ENCODE measurements at places on chromosomes 7 and 10. TPM values are rescaled to one million over a fixed set of nuclear protein-coding genes. Genes with fewer than 3 reads are reported as not detected.

PTPN12 gene
- 338 TPM for total RNA-seq

INPP5A gene
- total RNA-seq, result 37.0 TPM

CDHR1 gene
- 0.17 TPM for total RNA-seq

INA gene
- 0.31 TPM for total RNA-seq

PIK3AP1 gene
- 36.8 TPM for total RNA-seq

SUV39H2 gene
- total RNA-seq, result 7.7 TPM

CRHR2 gene
- 0.20 TPM for total RNA-seq

SOSTDC1 gene
- total RNA-seq, result 32.1 TPM

PIP gene
- 37.1 TPM for total RNA-seq

PON2 gene
- 174 TPM for total RNA-seq

C10orf62 gene
- 0.21 TPM for total RNA-seq

CCDC126 gene
- 21.9 TPM for total RNA-seq

GRCh38 chr10:69372126-69372980, 44.4 kb downstream of the TACR2 start:
- no peak for DNase-seq
- peaks cover 20% of the 10 kb centered on the region for H3K36me3 ChIP-seq
- no peak overlapping the region for H3K27ac ChIP-seq
- no peak overlapping the region for H3K4me3 ChIP-seq
- H3K27me3 ChIP-seq, result no peaks in the 10 kb centered on the region

- H3K27me3 ChIP-seq, result no peaks in the 10 kb centered on the region
- peak; percentile 77 for DNase-seq
- no peaks in the 10 kb centered on the region for H3K36me3 ChIP-seq
- H3K4me1 ChIP-seq, result peaks cover 2% of the 10 kb centered on the region
- peak overlapping the region; percentile 85 for H3K4me3 ChIP-seq
These were observed 719 bp downstream of the DPY19L1 start for GRCh38 chr7:35036361-35037171.

GRCh38 chr7:140084972-140085371, 22.2 kb upstream of the PARP12 start:
- peak; percentile 2 for DNase-seq
- no peak overlapping the region for H3K27ac ChIP-seq
- no peaks in the 10 kb centered on the region for H3K4me1 ChIP-seq
- H3K36me3 ChIP-seq, result peaks cover 7% of the 10 kb centered on the region

GRCh38 chr7:29588900-29589696, 25.5 kb downstream of the PRR15 start:
- H3K27me3 ChIP-seq, result no peaks in the 10 kb centered on the region
- DNase-seq, result peak; percentile 28
- H3K27ac ChIP-seq, result no peak overlapping the region

DNA sequence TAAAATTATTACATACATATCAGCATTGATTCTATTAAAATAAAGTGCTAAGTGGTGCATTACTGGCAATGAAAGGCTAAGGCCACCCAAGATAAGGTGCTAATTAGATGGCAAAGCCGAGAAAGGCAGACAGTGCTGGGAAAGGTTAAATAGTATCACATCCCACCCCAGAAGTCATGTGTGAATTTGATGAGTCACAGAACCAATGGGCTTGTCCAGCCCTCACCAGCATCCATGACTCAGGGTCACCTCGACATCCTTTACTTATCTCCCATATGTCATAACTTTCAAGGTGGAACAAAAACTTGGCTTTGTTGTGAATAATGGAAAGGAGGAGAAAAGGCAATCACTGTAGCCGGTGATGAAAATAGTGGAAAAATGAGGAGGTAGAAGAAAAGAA, 459.1 kb downstream of the PLXNA4 start:
- H3K4me1 ChIP-seq, result no peaks in the 10 kb centered on the region
- H3K27me3 ChIP-seq, result no peaks in the 10 kb centered on the region
- H3K36me3 ChIP-seq, result no peaks in the 10 kb centered on the region
- DNase-seq, result no peak
- H3K4me3 ChIP-seq, result no peak overlapping the region

GRCh38 chr7:130491841-130492522, at the start of gene MEST:
Gene MEST, plus strand, starts transcription at chr7:130492085. Its CDS starts 229 bp downstream, at chr7:130492314.
- H3K27me3 ChIP-seq, result no peaks in the 10 kb centered on the region
- no peaks in the 10 kb centered on the region for H3K4me1 ChIP-seq
- no peak within 1 kb of the TSS for H3K27ac ChIP-seq
- H3K4me3 ChIP-seq, result peak within 1 kb of the TSS; percentile 27
- no peaks in the 10 kb centered on the region for H3K36me3 ChIP-seq
- DNase-seq, result peak; percentile 83

DNA sequence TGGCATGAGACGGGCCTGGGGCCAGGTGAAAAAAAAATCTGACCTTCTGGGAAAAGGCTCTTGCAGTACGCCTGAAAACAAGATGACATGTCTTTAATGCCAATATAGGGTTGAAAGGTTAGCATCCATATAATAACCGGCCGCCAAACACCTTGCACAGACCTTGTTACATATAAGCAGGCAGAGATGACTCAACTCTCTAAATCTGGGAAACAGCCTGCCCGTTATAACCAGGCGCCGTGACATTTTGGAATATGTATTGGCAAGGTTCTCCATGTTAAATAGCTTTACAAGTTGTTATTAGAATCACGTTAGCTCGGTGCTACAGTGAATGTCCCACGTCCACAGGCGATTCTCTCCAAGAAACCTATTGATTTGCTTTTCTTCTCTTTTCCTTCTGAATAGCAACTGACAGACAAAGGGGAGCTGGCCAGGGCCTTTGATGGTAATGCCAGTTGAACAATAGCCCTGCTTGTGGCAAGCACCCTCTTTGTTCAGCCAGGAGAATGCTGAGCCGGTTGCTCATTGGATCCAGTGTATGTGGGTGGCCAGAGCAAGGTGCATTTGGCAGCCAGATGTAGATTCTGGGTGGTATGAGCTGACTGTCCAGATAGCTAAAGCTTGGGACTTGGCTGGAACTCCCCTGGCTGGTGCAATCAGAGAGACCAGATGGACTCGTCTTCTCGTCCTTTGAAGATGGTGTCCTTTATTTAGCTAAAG, 80.1 kb upstream of the AUTS2 start:
- H3K4me1 ChIP-seq, result no peaks in the 10 kb centered on the region
- no peak overlapping the region for H3K4me3 ChIP-seq
- no peaks in the 10 kb centered on the region for H3K36me3 ChIP-seq
- DNase-seq, result no peak
- no peak overlapping the region for H3K27ac ChIP-seq
- H3K27me3 ChIP-seq, result no peaks in the 10 kb centered on the region

DNA sequence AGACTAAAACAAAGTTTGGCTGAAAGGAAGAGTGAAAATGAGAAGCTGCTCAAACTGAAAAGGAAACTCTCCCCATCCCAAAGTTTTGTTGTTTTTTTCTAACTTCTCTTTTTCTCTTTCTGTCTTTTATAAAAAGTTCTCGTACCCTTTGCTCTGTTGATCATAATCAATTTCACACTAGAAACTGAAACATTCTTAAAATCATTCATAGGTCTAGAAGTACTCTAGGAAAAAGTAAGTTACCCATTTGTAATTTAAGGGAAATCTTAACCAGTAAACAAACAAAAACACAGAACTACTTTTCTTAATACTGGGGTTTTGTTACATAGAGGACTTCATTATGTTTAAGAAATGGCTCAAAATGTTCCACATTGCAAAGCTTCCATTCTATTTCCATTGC, 339.8 kb downstream of the SEMA3D start:
- no peak overlapping the region for H3K27ac ChIP-seq
- no peak overlapping the region for H3K4me3 ChIP-seq
- H3K27me3 ChIP-seq, result no peaks in the 10 kb centered on the region
- H3K36me3 ChIP-seq, result no peaks in the 10 kb centered on the region
- DNase-seq, result no peak
- H3K4me1 ChIP-seq, result no peaks in the 10 kb centered on the region

GRCh38 chr10:114349522-114350215, 54.6 kb downstream of the AFAP1L2 start:
- H3K27ac ChIP-seq, result no peak overlapping the region
- H3K36me3 ChIP-seq, result no peaks in the 10 kb centered on the region
- no peaks in the 10 kb centered on the region for H3K27me3 ChIP-seq

DNA sequence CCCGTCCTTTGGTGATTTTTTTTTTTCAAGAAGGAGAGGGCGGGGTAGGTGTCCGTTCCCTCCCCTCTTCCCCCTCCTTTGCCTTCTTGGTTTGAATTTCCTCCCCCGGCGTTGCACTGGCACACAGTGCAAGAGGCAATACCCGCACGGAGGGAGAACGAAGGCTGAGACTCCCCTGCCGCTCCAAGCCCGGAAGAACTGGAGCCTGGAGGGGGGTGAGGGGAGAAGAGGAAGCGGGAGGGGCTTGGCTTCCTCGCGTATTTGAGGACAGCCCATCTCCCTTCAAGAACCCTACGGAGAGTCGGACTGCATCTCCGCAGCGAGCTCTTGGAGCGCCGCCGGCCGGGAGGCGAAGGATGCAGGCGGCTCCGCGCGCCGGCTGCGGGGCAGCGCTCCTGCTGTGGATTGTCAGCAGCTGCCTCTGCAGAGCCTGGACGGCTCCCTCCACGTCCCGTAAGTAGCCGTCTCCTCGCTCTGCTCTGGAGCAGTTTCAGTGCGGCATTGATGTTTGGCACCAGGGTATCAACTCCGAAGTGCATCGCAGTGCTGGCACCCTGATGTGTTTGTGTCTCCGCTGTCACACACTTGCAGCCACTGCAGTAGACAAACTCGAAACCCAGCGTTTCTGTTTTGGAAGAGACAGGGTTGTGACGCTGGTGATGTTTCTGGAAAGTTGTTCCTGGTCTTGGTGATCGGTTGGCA, at the start of gene CNTNAP2:
CNTNAP2 (plus strand) TSS at position 281 of the 702 bp plus-strand sequence; CDS start at position 357, 76 bp downstream.
- no peaks in the 10 kb centered on the region for H3K36me3 ChIP-seq
- peak; percentile 96 for DNase-seq
- H3K4me3 ChIP-seq, result no peak within 1 kb of the TSS
- peaks cover 11% of the 10 kb centered on the region for H3K4me1 ChIP-seq
- no peak within 1 kb of the TSS for H3K27ac ChIP-seq
- H3K27me3 ChIP-seq, result no peaks in the 10 kb centered on the region

DNA sequence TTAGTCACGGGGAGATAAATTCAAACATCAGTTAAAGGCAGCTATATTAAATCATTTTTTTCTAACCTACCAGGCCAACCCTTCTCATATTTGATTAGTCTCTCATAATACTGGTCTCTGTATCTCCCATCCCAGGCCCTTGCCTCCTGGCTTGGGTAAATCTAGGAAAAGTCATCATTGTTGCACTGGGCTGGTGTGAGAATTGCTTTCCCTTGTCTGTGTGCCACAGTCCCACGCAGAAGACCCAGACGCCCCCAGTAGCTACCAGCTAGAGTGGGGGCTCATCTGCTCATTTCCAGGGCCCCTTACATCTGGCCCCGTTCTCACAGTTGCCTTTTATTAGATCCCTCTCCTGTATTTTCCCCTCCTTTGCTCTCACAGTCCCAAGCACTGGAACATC, 67.6 kb upstream of the VIPR2 start:
- H3K36me3 ChIP-seq, result no peaks in the 10 kb centered on the region
- no peak overlapping the region for H3K27ac ChIP-seq
- no peak overlapping the region for H3K4me3 ChIP-seq
- H3K4me1 ChIP-seq, result no peaks in the 10 kb centered on the region
- H3K27me3 ChIP-seq, result peaks cover 4% of the 10 kb centered on the region
- no peak for DNase-seq

GRCh38 chr10:21694631-21695030, 160.6 kb downstream of the MLLT10 start:
- H3K4me1 ChIP-seq, result no peaks in the 10 kb centered on the region
- H3K27me3 ChIP-seq, result no peaks in the 10 kb centered on the region
- H3K27ac ChIP-seq, result no peak overlapping the region
- DNase-seq, result no peak

GRCh38 chr7:18754766-18755165, 259.2 kb downstream of the HDAC9 start:
- no peaks in the 10 kb centered on the region for H3K4me1 ChIP-seq
- no peaks in the 10 kb centered on the region for H3K27me3 ChIP-seq
- H3K4me3 ChIP-seq, result no peak overlapping the region
- H3K36me3 ChIP-seq, result no peaks in the 10 kb centered on the region
- no peak for DNase-seq

DNA sequence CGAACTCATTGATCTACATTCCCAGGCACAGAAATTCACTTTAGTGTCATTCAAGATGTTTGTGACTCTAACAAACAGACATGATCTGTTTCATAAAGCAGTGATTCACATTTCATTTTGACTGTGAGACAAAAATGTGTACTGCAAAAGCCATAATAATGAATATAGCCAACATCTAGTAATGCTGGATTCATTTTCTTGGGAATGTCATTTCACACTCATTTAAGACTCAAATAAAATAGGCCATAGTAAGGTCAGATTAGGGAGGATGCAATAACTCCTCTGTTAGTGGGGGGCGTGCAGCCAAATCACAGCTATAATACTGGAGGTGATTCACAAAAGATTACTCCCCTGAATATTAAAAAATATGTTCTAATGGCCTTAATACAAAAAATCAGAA, 566.6 kb upstream of the ZWINT start:
- no peaks in the 10 kb centered on the region for H3K4me1 ChIP-seq
- H3K4me3 ChIP-seq, result no peak overlapping the region
- H3K36me3 ChIP-seq, result no peaks in the 10 kb centered on the region

GRCh38 chr10:96765406-96766240, 45.3 kb upstream of the PIK3AP1 start:
- H3K27ac ChIP-seq, result no peak overlapping the region
- no peak overlapping the region for H3K4me3 ChIP-seq
- H3K4me1 ChIP-seq, result no peaks in the 10 kb centered on the region
- DNase-seq, result peak; percentile 55

- no peak overlapping the region for H3K27ac ChIP-seq
- no peaks in the 10 kb centered on the region for H3K27me3 ChIP-seq
- DNase-seq, result no peak
- H3K4me1 ChIP-seq, result peaks cover 3% of the 10 kb centered on the region
- no peak overlapping the region for H3K4me3 ChIP-seq
These were observed 1.5 kb upstream of the OGDH start for GRCh38 chr7:44604941-44605340.

GRCh38 chr7:36127075-36127740, 25.8 kb upstream of the EEPD1 start:
- no peaks in the 10 kb centered on the region for H3K36me3 ChIP-seq
- no peak overlapping the region for H3K4me3 ChIP-seq
- no peak for DNase-seq
- H3K4me1 ChIP-seq, result peaks cover 5% of the 10 kb centered on the region

GRCh38 chr10:58253184-58253583, 14.5 kb downstream of the IPMK start:
- H3K4me1 ChIP-seq, result no peaks in the 10 kb centered on the region
- DNase-seq, result no peak
- H3K27ac ChIP-seq, result no peak overlapping the region
- no peak overlapping the region for H3K4me3 ChIP-seq
- H3K36me3 ChIP-seq, result no peaks in the 10 kb centered on the region
- no peaks in the 10 kb centered on the region for H3K27me3 ChIP-seq

DNA sequence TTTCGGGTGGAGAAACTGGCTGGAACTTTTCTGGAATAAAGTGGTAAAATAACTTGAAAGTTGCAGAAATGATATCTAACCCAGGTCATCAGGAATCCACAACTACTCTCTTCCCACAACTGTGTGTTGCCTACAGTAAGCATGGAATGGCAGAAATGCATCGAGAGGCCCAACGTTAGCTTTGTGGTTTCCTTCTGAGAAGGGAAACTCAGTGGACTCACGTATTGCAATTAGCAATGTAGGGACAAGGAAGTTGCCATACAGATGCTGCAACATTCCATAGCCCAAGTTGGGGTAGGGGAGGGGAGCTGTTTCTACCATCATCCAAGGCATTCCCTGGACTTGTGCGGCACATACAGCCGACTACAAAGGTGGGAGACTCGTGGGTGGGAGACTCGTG, 1.9 kb downstream of the PON1 start:
- H3K27ac ChIP-seq, result no peak overlapping the region
- no peaks in the 10 kb centered on the region for H3K36me3 ChIP-seq
- no peak for DNase-seq
- no peaks in the 10 kb centered on the region for H3K27me3 ChIP-seq

- no peaks in the 10 kb centered on the region for H3K4me1 ChIP-seq
- H3K27me3 ChIP-seq, result no peaks in the 10 kb centered on the region
- no peaks in the 10 kb centered on the region for H3K36me3 ChIP-seq
- H3K27ac ChIP-seq, result no peak overlapping the region
- H3K4me3 ChIP-seq, result no peak overlapping the region
- DNase-seq, result no peak
These were observed 58.5 kb upstream of the EXOC6 start for GRCh38 chr10:92789786-92790185.
